ENCODE measurements at places on chromosomes 3 and 15. TPM values are rescaled to one million over a fixed set of nuclear protein-coding genes. Genes with fewer than 3 reads are reported as not detected.

Gene ZBTB47
- 12.4 TPM for total RNA-seq

Gene IQCH
- total RNA-seq: 1.5 TPM

Gene CLDN18
- 0.04 TPM for total RNA-seq

Gene H1-8
- not detected for total RNA-seq

Gene ZBED2
- total RNA-seq: 0.22 TPM

Gene ACKR2
- total RNA-seq: 1.6 TPM

Gene DUT
- 25.5 TPM for total RNA-seq

Gene IGF2BP2
- total RNA-seq: 17.0 TPM

Gene MESP2
- 0.16 TPM for total RNA-seq
